Osteoblast (primary cell): ENCODE measurements at places on chromosomes 12 and 14. TPM values are rescaled to one million over a fixed set of nuclear protein-coding genes. Genes with fewer than 3 reads are reported as not detected.

DNA sequence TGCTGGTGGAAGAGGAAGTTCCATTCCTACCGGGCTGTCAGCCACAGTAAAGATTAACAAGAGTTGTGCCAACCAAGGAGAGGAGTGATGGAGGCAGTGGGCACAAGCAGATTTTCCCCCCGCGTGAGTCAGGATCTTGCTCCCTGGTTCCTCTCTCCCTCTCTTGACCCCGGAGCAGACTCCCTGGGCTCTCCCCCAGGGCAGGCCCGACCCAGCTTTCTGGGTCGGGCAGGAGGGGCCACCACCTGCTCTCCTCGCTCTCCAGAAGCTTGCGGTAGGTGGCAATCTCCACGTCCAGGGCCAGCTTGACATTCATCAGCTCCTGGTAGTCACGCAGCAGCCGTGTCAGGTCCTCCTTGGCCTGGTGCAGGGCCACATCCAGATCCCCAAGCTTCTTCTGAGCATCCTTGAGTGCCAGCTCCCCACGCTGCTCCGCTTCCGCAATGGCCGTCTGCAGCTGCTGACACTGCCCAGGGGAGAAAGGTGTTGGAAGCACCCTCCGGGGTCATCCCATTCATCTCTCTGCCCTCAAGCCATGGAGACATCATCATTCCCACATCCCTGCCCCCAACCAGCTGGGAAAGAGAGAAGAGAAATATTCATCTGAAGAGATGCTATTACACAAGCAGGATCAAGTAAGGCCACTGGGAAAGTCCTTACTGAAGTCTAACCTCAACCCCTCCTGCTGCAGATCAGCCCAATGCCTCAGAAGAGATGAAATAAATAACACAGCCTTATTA lies 9.0 kb upstream of the KRT4 start:
- no peak for DNase-seq

GRCh38 chr14:98249057-98249456 lies 1022.9 kb downstream of the BCL11B start:
- no peak for DNase-seq

GRCh38 chr14:102568115-102568614 lies 24.3 kb upstream of the RCOR1 start:
- DNase-seq = peak; percentile 62

DNA sequence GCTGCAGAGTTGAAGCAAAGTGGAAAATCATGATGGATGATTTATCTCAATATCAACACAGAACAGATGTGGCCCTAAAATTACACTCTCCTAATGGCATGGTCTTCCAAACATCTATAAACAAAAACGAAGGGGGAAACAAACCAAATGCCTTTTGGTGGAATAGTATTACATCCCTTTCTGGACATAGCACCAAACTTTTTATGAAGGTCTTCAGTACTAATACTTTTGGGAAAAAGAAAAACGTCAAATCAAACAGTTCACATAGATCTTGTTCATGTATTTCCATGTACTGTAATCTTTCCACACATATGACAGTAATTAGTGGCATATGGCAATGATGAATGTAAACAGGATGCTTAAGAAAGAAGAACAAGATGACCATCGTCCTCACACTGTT lies 22.9 kb upstream of the ANAPC7 start:
- no peak for DNase-seq

GRCh38 chr12:11540615-11541310 lies 108.7 kb upstream of the ETV6 start:
- DNase-seq = no peak

DNA sequence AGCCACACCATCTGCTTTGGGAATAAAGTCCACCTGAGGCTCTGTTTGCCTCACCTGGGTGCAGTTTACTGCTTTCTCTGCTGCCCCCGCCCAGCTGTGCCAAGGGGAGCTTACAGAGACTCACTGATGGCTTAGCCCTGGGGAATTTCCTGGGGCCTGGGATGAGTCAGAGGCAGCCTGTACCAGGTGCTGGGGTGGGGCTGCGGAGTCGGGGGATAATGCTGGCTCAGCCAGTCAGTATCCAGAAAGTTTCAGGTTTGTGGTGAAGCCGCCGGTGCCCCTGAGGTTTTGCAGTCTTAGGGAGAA lies 22.3 kb downstream of the PLEKHG3 start:
- peak; percentile 49 for DNase-seq

DNA sequence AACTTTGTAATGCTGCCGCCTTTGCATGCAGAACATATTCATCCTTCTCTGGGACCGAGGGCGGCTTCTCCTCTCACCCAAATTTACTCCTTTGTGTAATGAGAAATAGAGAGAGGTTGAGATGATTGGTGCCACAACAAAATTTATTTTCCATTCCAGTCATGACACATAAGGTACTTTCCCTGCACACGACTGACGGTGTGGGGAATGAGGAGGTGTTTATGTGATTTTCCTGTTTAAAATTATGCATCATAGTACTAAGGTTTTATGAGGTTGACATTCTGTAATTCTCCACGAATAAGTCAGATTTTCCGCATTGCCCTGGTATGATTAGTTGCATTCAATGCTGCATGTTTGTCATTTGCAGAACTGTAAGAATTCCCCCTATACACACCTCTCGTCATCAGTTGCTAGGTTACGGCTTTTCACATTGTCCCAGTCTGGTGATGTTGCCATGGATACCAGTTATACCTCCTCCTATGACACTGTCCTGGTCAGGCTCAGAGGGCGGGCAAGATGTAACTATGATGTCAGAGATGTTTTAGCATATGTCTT lies 23.1 kb downstream of the BICDL1 start:
- no peak for DNase-seq

DNA sequence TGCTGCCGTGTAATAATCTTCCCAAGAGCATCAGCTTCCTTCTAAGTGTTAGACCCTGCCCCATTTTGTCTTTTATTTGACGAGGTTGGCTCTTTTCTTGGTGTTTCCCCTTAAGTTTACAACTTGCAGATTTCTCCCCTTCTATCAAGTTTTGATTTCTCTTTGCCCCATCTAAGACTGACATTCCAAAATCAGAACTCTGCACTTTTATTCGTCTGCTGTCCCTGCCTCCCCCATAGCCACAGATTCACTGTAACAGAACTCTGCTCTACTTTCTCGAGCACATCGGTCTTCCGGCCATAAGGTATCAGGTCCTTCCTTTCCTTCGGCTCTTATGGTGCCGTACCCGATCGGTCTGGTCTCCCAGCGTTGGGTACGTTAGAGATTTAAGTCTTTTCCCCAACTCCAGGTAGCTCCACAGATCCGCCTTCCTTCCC lies 563 bp downstream of the DCP1B start:
- peak; percentile 38 for DNase-seq

- no peak for DNase-seq
Observed at GRCh38 chr14:72704502-72704901, 189.4 kb downstream of the DPF3 start.

GRCh38 chr14:74840603-74841030 lies 35.3 kb downstream of the PROX2 start:
- DNase-seq = no peak

DNA sequence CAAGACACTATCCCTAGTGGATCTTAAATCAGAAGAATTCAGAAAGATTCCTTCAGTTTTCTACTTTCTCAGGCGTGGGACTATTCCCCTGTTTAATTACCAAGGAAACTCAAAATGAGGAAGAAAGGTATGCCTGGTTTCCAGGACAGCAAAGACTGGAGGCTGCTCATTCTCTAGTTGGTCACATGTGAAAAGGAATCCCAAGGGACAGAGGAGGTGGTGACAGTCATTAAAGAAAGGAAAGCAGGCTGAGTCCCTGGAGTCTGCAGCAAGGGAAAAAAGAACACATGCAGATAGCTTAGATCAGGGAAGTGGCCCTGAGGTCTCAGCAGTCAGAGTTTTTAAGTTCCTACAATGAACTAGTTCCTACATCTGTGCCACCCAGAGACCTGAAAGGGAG lies 165.4 kb upstream of the CCDC198 start:
- no peak for DNase-seq

- DNase-seq = no peak
Observed at GRCh38 chr14:33914676-33915516, 36.0 kb downstream of the EGLN3 start.

DNA sequence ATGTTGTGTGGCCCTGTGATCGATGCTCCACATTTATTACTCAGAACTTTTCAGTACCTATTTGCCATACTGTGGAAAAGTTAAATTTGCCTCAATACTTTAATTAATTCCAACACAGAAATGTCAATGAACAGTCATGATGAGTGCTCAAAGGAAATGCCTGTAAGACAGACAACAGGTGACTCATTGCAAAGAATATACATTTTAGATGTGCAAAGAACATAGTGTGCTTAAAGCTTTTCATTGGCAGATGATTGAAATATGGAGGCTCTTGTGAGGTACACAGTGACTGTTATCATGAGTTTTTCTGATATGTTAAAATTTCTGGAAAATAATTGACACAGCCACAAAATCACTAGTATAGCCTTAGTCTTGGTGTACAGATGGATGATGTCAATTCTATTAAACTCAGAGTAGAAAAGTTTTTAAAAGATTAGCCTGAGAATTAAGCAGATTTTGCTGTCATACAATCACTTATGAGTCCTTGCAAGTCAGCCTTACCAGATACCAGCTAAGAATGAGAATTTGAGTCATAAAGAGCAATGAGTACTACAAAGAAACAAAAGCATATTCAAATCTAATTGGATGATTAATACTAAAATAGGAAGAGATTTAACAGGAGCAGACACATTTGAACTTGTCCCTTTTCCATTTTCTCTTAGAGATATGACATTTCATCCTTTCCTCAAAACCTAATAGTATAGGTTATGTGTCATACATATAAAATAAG lies 544.1 kb downstream of the KCNH5 start:
- no peak for DNase-seq

- DNase-seq = no peak
Observed at GRCh38 chr12:110067531-110067930, 19.2 kb upstream of the C12orf76 start.

GRCh38 chr12:21676776-21677175 lies 19.1 kb upstream of the LDHB start:
- no peak for DNase-seq

DNA sequence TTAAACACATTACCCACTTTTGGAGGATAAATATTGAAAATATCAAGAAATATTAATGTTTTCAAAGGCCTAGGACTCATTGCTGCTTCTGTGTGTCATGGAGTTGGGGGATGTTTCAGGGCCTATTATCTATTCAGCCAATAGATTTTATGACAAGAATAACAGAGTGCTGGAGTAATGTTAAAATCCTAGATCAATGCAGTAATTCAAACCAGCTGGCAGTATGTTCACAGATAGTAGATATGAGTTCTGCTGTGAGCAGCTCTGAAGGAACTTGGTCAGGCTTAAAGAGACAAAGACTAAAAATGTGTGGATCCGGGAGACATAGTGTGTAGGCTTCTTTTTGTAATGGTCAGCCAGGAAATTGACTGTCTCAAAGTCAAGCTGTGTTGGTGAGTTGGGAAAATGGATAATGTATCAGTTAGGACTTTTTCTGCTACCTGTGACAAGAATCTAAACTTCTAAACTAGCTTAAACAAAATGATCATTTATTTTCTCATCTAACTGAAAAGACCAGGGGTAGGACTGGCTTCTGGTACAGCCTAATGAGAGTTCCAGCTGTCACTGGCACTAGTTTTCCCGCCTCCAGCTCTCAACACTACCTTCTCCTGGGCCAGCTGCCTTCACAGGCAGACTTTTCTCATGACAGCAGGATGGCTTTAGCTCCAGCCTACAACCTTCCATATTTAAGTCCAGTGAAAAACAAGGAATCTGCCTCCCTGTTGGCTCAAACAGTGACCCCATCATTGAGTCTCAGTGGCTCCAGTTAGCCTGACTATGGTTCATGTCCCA lies 16.3 kb upstream of the POLR3B start:
- DNase-seq = no peak

DNA sequence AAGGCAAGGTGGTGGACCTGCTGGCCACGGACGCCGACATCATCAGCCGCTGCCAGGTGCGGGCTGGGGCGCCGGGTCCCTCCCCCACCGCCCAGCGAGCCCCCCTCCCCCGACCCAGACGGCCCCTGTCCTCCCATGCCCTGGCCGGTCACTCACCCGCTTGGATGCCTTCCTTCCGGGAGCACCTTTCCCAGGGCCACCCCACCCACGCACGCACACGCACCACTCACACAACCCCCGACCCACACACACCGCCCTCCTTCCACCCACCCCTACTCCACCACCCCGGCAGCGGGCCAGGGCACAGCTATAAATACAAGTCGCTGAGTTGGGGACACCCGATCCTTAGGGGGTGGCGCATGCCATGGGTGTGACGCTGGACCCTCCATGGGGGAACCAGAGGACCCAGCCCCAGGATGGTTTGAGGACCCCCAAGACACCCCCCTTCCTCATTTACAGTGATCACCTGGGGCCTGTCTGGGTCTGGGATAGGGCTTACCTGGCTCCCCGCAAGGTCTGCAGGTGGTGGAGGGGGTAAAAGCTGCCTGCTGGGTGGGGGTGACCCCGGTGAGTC lies 465 bp downstream of the ADSS1 start:
- DNase-seq = peak; percentile 92

GRCh38 chr14:64725261-64725815 lies 21.1 kb downstream of the PLEKHG3 start:
- peak; percentile 84 for DNase-seq

DNA sequence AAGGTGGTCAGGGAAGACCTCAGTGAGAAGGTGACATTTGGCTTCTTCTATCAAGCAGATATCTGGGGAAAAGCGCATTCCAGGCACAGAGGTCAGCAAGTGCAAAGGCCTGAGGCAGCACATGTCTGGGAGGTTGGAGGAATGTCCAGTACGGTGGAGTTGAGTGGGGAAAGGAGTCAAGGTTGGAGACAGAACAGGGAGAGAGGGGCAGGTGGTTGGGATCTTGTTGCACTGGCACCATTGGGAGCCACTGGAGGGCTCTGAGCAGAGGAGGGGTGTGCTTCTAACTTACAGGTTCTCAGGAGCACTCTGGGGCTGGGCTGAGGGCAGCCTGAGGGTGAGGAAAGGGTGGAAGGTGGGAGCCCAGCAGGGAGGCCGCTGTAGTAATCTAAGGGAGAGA lies 52.1 kb downstream of the EID3 start:
- no peak for DNase-seq

RFLNA gene
- 15.9 and 16.2 TPM in 2 replicates for total RNA-seq

ERC1 gene
- 36.2 and 40.7 TPM in 2 replicates for total RNA-seq

GRIP1 gene
- total RNA-seq = under 0.01 TPM in 2 replicates

RPS6KL1 gene
- 0.29 and 0.36 TPM in 2 replicates for total RNA-seq

FGD6 gene
- 11.9 and 14.4 TPM in 2 replicates for total RNA-seq

HCAR2 gene
- not detected in 2 replicates for total RNA-seq
